ENCODE measurements at places on chromosomes 13 and 19.

- no peak for DNase-seq
Measured at GRCh38 chr19:15442142-15442920, 7.4 kb downstream of the WIZ start.

DNA sequence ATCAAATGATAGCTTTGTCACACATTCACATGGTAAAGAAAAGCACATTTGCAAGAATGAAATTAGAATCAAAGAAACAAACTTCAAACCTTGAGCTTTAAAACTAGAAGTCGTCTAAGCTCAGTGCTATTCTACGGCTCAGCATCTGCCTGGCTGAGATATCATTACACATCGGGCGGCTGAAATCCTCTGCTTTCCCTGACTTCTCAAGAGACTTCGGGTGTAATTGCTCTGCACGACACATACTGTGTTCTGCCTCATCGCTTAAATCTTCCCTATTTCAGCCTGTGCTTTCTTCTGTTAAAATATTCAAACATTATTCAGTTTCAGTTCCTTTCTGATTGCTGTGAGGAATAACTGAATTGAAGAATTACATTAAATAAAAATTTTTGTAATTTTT lies 265.3 kb downstream of the NALCN start:
- no peak for DNase-seq

DNA sequence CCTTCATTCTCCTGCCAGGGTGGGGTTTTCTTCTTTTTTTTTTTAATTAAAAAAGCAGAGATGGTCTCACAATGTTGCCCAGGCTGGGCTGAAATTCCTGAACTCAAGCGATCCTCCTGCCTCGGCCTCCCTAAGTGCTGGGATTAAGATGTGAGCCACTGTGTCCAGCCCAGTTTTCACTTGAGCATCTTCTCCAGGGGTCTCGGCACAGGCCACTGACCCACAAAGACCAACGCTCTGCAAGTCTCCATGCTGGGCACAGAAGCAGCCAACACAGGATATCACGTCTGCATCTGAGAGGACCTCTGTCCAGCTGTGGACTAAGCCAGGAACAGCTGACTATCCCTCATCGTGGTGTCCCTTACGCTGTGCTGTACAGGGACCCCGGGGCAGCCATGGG lies 9.5 kb upstream of the TMEM86B start:
- no peak for DNase-seq

DNA sequence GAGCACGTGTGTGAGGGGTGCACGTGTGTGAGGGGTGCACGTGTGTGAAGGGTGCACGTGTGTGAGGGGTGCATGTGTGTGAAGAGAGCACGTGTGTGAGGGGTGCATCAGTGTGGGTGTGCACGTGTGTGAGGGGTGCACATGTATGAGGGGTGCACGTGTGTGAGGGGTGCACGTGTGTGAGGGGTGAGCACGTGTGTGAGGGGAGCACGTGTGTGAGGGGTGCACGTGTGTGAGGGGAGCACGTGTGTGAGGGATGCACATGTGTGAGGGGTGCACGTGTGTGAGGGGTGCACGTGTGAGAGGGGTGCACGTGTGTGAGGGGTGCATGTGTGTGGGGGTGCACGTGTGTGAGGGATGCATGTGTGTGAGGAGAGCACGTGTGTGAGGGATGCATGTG lies 15.7 kb downstream of the RASA3 start:
- DNase-seq: no peak

- no peak for DNase-seq
Measured at GRCh38 chr13:24802074-24802473, 38.1 kb downstream of the RNF17 start.

- no peak for DNase-seq
Measured at GRCh38 chr19:44367024-44367423, 10.5 kb upstream of the ZNF112 start.

- no peak for DNase-seq
Measured at GRCh38 chr13:82800391-82800790, 1081.9 kb downstream of the SLITRK1 start.

- peak; percentile 73 for DNase-seq
Measured at GRCh38 chr19:18112989-18113478, 15.5 kb downstream of the MAST3 start.

Measured in stimulated activated CD4-positive, alpha-beta T cell treated with anti-CD3 and anti-CD28 coated beads, Interleukin-4, amount 100 ng/mL, for 4 hours (primary cell).